ENCODE measurements at places on chromosomes 7 and 10.

- no peak for DNase-seq
Measured at GRCh38 chr10:118409295-118409694, 67.2 kb upstream of the FAM204A start.

DNA sequence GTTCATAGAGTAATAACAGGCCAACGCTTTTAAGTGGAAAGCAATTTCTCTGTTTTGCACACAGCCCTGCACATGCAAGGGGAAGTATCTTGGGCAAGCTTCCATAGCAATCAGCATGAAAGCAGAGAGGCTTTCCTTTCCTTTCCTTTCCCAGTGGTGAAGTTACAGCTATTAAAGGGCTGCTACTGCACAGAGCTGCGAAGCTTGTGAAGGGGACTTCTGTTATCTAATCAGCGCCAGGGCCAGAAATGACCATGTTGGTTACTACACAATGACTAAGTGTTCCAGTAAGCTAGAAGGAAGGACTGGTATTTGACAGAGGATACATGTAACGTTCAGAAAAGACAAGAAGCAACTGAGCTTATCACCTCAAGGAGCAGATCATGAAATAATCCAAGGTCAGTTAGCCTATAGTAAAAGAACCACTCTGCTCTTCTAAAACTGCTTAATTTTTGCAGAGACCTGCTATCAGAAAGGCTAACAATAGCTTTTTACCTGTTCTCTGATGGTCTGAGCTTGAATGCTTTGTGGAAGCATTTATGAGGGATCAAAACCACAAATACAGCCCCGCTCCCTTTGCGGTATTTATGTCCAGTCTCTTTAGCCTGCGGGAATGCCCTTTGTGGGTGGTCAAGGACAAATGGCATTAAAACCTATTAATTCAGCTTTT is 45.9 kb downstream of the SGMS1 start:
- peak; percentile 66 for DNase-seq

GRCh38 chr10:76354212-76354738 is 922.9 kb downstream of the LRMDA start:
- DNase-seq = no peak

GRCh38 chr7:149872419-149873073 is 1.2 kb upstream of the ATP6V0E2 start:
- DNase-seq = peak; percentile 79

GRCh38 chr10:126969310-126969709 is 64.1 kb downstream of the DOCK1 start:
- DNase-seq = no peak

DNA sequence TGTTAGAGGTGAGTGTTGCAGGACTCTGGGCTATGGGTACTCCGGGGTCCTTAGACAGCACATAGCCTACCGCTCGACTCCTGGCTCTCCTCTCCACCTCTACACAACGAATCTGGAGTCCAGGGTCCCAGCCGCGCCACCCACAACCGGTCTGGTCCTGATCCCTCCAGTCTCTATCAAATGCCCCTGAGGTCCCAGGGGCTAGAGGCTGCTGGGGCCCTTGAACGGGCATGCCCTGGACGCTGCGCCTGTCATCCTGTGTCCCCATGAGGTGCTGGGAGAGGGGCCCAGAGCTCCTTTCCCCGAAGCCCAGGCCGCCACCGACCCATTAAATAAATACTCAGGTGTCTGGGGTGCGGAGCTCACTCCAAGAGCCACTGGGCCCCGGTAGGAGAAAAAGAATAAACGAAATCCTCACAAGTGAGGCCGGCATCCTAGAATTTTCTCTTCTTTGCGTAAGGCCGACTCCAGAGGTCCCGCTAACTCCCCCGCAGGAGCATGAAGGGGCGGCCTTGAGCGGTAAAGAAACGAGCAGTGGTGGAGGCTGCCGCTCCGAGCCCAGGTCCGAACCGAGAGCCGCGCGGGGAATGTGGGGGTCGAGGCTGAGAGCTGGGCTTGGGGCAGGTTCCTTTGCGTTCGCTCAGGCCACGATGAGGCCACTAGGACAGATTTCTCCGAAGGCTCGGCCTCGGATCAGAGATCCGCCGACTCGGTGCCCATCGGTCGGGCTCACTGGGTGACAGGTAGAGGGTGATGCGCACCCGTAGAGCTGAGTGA is 166.7 kb downstream of the NRF1 start:
- no peak for DNase-seq

DNA sequence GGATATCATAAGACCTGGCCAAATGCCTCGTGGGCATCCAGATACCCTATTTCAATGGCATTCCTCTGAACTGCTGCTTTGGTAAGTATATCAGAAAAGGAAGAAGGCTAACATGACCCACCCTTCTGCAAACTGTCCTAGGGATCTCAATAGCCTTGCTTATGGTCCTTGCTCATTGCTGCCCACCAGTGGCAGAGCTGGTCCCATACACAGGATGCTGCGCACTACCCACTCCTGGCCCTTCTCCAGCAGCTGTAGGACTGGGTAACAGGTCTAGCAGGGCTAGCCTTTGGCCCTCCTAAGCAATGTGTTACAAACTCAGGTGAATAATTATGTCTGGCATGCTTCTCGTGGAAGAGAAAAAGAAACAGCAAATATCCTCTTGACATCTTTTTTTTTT is 72.5 kb downstream of the C10orf90 start:
- peak; percentile 1 for DNase-seq

DNA sequence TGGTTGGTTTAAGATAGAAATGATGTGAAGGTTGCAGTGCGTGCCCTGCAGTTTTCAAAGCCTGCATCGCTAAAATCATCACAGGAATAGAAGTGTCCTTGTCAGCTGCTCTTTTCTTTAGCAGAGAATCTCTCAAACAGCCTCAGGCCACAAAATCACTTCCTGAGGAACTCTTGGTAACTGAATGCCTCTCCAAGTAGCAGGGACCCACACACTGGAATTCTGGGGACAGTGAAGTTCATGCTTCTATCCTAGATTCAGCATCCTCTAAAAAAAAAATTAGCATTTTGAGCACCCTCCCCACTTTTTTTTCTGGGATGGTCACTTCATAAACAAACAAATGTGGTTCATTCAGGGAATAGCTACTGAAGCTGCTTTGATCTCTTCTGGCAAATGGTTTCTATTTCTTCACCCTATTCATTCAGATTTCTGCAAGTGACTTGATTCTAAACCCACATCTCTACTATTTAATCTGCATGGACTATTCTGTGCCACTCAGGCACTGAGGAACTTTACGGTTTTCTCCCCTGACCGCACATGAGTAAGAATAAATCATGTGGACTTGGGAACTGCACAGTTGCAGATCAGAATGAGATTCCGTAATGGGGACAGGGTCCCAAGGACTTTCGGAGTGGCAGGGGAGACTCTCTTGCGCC is 306.9 kb downstream of the FRMD4A start:
- no peak for DNase-seq

- no peak for DNase-seq
Measured at GRCh38 chr10:14425034-14425433, 94.3 kb upstream of the FRMD4A start.

GRCh38 chr7:12783421-12784095 is 96.1 kb downstream of the ARL4A start:
- no peak for DNase-seq

- no peak for DNase-seq
Measured at GRCh38 chr7:138244606-138245005, 168.3 kb downstream of the AKR1D1 start.

GRCh38 chr7:3399858-3400257 is 98.8 kb downstream of the SDK1 start:
- DNase-seq = peak; percentile 41

DNA sequence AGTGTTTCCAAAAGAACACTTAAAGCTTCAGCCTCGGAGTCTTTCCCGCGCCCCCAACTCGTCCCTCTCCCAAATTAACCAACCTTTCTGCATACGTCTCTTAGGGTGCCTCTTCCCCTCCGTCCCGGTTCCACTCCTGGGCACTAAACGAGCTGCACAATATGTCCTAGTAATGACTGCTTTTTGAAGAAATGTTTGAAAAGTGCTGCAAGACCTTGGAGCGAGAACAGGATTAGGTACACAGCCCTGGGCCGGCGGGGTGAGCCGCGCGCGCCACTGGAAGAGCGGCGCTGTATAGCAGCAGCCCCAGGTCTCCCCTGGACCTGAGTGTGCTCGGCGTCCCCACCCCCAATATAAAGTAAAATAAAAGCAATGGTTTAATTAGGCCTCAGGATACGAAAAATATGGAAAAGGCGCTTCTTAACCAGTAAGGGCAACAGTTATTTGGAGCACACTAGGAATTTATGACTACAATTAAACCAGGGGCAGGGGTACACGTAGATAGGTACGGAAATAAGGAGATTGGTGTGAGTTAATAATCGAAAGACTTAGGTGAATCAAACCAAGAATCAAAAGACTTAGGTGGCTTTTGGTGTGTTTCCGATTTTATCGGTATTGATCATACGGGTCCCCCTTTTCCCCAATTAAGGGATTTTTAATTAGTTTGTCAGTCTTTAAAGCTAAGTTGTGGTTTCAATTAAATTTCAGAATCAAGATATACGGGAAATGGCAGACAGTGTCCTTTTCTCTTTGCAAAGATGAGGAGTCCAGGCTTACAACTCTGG is 1.9 kb downstream of the TET1 start:
- no peak for DNase-seq
